Smooth muscle cell of trachea (primary cell): ENCODE measurements at places on chromosomes 7 and 10. TPM values are rescaled to one million over a fixed set of nuclear protein-coding genes. Genes with fewer than 3 reads are reported as not detected.

Gene CROT
- 20.7 and 23.7 TPM in 2 replicates for total RNA-seq

Gene COL1A2
- 5,033 and 9,631 TPM in 2 replicates for total RNA-seq

Gene NKX2-3
- total RNA-seq: not detected in 2 replicates

Gene MYO1G
- under 0.01 TPM in 1 of 2 replicates, not detected in the other for total RNA-seq

Gene TDRD1
- 0.29 and 0.50 TPM in 2 replicates for total RNA-seq

Gene PPP1R17
- not detected in 2 replicates for total RNA-seq

Gene SHTN1
- 0.99 and 3.2 TPM in 2 replicates for total RNA-seq

Gene MRLN
- total RNA-seq: not detected in 2 replicates

Gene PTPRZ1
- total RNA-seq: 1.0 TPM in 1 of 2 replicates, not detected in the other

Gene OR13A1
- total RNA-seq: not detected in 2 replicates

Gene ZCWPW1
- 1.2 and 1.3 TPM in 2 replicates for total RNA-seq
